NCI-H2227 treated with DMSO at 0.1 percent for 48 hours (cell line): ENCODE measurements at places on chromosomes 5 and 9.

DNA sequence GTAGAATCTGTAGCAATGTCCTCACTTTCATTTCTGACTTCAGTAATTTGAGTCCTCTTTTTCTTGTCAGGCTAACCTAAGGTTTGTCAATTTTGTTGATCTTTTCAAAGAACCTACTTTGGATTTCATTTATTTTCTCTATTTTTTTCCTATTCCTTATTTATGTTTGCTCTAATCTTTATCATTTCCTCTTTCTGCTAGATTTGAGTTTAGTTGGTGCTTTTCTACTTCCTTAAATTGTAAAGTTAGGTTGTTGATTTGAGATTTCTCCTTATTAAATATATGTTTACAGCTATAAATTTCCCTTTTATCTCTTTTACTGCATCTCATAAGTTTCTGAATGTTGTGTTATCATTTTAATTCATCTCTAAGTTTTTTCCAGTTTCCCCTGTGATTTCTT lies 75.1 kb upstream of the FAM120A start:
- no peak for DNase-seq

DNA sequence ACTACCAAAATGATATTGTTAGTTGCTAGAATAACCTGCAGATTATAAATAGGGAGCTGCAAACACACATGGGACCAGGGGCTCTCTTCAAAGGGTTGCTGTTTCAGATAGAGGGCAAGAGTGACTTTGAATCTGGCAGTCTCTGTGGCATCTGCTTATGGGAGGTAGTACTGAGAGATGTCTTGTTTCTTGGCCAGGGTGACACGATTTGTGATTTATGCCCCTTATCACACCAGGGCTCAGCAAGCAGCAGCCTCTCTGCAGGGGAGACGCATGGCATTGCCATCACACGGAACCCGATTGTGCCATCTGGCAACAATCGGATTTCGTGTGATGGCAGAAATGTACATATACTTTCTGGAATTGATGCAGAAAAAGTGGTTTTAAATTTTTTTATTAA lies 615.6 kb downstream of the ZNF608 start:
- no peak for DNase-seq

- no peak for DNase-seq
Measured at GRCh38 chr5:155906046-155906445, 420.9 kb upstream of the SGCD start.

- DNase-seq, result no peak
Measured at GRCh38 chr5:133618141-133618540, 5.8 kb upstream of the FSTL4 start.

- no peak for DNase-seq
Measured at GRCh38 chr9:89902450-89903140, 297.8 kb downstream of the GADD45G start.

DNA sequence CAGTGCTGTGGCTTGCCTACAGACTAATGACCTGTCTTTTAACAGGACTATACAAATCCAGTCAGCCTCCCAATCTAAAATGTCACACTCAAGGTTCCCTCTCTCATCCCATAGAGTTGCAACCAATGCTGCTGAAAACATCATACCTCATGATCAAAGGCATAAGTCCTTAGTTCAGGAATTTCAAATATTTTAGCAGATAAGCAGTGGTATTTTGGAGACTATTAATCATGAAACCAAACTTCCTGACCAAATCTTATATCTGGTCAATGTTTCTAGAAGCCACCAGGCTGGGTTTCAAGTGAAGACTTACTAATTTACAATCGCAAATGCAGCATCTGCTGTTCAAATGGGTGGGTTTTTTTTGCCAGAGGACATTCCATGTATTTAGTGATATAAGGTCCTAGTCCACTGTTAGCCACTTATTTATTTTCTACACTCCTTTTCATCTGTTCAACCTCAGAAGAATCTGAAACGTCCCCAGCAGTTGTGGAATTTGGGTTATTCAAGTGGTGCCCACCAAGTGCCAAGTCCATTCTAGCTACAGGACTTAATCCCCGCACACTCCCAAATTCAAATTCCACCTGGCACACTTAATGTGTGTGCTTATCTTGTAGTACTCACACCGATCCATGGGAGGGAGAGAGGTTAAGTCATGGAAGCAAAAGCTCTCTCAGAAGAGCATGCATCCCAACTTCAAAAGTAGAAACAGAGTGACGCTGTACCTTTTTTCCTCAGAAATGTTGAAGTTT lies 5.8 kb downstream of the TAS2R1 start:
- DNase-seq, result no peak
